ENCODE measurements at places on chromosomes 3 and 15. TPM values are rescaled to one million over a fixed set of nuclear protein-coding genes. Genes with fewer than 3 reads are reported as not detected.
A peak's percentile ranks its signal among the peaks of the same experiment; 100 is the strongest.

The ZBTB47 gene
- 19.7 TPM for total RNA-seq

The PIGZ gene
- 1.0 TPM for total RNA-seq

The PROK2 gene
- total RNA-seq = not detected

The FBXW12 gene
- 3.4 TPM for total RNA-seq

DNA sequence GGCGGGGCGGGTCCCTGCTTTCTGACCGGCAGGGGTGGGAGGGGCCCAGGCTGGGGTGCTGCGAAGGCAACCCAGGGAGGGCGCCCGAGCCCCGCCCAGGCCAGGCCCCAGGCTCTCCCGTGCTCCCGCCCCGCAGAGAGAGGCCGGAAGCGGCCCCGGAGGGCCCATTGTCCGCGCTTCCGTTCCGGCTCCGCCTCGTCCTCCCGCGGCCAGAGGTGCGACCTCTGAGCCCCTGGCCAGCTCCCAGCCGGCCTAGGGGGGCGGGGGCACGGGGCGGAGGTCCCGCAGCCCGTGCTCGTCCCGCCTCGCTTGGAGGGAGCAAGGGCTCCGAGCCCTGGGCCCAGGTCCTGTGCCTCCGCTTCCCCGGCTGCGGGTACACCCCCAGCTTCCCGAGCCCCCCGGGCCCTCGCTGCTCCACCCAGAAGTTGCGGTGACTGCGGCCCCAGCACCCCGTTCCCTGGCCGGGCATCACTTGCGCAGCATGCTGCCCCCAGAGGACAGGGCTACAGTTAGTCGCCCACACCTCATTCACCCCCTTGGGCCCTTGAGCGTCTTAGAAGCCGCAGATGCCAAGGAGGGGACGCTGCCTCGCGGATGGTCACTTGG is 20.4 kb upstream of the PLXND1 start:
- DNase-seq = peak; percentile 97
- H3K27ac ChIP-seq = peak overlapping the region; percentile 97
- H3K27me3 ChIP-seq = no peaks in the 10 kb centered on the region
- H3K4me3 ChIP-seq = peak overlapping the region; percentile 46
- peaks cover 53% of the 10 kb centered on the region for H3K4me1 ChIP-seq

DNA sequence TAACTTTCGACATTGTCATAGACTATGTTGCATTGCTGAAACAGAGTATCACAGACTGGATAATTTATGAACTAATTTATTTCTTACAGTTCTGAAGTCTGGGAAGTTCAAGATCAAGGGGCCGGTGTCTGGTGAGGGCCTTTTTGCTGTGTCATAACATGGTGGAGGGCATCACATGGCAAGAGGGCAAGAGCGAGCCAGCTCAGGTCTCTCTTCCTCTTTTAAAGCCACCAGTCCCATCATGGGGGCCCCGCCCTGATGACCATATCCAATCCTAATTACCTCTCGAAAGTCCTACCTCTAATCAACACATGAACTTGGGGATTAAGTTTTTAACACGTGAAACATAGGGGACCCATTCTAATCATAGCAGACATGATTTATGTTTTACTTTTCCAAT is 33.5 kb upstream of the DCUN1D1 start:
- no peak for DNase-seq
- no peaks in the 10 kb centered on the region for H3K4me1 ChIP-seq
- H3K27ac ChIP-seq = no peak overlapping the region
- H3K27me3 ChIP-seq = no peaks in the 10 kb centered on the region
- no peak overlapping the region for H3K4me3 ChIP-seq
- peaks cover 6% of the 10 kb centered on the region for H3K36me3 ChIP-seq

DNA sequence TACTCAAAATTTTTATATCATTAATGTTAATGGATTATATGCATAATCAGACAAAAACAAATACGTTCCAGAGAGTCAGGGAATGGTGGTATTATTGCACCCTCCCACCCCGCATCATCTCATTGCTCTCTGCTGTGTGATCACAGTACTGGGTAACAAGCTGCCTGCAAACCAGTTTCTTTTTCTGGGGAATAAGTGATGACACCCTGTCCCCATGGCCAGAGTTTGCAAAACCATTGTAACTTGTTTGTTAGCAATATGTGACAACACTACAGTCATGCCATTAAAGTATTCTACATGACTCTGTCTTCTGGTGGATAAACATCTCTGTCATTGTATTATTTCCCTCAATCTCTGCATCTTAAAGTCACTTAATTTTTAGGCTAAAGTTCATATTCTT is 39.5 kb downstream of the ZBTB38 start:
- peak overlapping the region; percentile 96 for H3K27ac ChIP-seq
- no peak overlapping the region for H3K4me3 ChIP-seq
- DNase-seq = no peak
- peaks cover 87% of the 10 kb centered on the region for H3K4me1 ChIP-seq

DNA sequence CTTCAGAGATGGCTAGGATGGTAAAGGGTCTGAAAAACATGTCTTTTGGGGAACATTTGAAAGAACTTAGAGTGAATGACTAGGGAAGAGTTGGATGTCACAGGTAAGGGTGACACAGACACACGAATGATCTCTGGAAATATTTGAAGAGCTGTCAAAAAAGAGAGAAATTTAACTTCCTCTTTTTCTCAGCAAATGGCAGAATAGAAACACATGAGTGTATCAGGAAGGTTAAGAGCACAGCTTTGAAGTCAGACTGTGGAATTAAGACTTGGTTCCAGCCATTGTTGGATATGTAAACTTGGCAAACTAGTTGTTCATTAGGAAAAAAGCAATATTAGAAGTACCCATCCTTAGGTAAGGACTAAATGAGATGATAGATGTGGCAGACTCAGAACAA is 117.7 kb downstream of the IMPG2 start:
- H3K4me3 ChIP-seq = no peak overlapping the region
- H3K27ac ChIP-seq = no peak overlapping the region
- H3K4me1 ChIP-seq = no peaks in the 10 kb centered on the region
- DNase-seq = no peak
- H3K27me3 ChIP-seq = no peaks in the 10 kb centered on the region

GRCh38 chr3:9583792-9584191 is 30.2 kb upstream of the LHFPL4 start:
- H3K4me1 ChIP-seq = no peaks in the 10 kb centered on the region
- H3K36me3 ChIP-seq = no peaks in the 10 kb centered on the region
- H3K27ac ChIP-seq = no peak overlapping the region
- DNase-seq = no peak

DNA sequence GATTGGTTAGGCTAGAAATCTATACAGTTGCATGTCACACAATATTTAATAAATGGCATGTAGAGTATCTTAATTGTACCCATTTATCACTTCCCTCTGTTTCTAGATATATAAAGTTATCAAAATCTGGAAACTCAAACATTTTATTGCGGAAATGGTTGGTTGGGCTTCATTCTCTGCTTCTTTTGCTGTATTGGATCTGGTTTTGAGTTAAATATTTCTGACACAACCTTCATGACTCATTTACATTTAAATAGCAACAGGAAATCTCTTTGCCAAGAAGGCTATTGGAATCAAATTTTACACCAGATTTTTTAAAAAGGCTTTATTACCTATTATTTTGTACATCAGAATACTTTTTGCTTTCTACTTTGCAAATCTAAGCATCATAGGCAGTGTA is 153.8 kb downstream of the EBLN2 start:
- H3K36me3 ChIP-seq = no peaks in the 10 kb centered on the region
- H3K27ac ChIP-seq = no peak overlapping the region
- no peak overlapping the region for H3K4me3 ChIP-seq

DNA sequence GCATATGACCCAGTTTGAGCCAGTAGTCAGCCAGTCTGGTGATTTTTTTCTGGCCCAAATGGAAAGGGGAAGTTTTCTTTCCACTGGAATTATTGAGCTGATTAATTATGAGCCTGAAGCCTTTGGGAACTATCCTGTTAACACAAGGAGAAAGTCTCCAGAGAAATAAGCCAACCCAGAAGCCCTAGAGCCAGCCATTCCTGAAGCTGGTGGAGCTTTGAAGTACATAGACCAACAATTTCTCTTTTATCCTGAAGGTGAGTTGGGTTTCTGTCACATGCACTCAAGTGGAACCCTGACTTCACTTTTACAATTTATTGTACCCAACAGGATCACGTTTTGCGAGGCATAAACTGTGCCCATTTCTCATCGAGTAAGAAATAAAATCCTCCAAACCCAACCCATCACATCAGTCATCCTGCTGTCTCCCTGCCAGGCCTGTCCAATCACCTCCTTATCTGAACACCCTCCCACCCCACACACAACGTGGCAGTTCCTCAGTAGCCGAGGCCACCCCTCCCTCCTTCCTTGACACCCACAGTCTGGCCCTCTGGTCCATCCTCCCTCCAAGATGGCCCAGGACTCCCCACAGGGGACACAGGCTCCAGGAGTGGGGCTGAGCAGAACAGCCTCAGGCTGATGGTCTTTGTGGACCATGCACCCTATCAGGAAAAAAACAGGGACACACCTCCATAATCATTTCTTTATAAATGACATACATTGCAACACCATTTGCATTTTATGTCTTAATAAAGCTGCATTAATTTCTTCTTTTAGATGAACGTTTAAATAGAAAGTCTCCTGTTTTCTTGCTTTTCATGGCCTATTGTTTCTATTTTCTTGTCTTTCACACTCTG is 55.7 kb upstream of the GATA2 start:
- no peaks in the 10 kb centered on the region for H3K36me3 ChIP-seq
- no peak for DNase-seq
- no peaks in the 10 kb centered on the region for H3K4me1 ChIP-seq

GRCh38 chr3:177419904-177420601 is 222.8 kb upstream of the TBL1XR1 start:
- peaks cover 12% of the 10 kb centered on the region for H3K4me1 ChIP-seq
- no peak overlapping the region for H3K4me3 ChIP-seq
- no peaks in the 10 kb centered on the region for H3K36me3 ChIP-seq

DNA sequence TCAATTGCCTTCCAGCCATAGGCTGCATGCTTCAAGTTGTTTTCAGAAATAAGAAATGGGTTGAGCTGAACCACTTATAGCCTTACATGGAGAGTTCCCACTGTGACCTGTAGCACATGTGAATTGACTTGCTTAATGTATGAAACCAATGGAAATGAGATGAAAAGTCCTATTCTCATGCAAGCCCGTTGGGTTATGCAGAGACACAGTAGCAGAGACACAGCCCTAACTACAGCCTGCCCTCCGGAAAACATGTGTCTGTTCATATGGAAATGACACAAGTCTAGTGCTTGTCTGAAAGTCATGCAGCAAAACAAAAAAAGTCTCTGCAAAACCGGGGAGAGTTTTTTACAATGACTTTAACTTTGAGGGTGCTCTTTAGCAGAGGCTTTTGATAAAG is 14.5 kb downstream of the HIGD2B start:
- H3K36me3 ChIP-seq = no peaks in the 10 kb centered on the region
- DNase-seq = no peak
- H3K4me3 ChIP-seq = no peak overlapping the region
- H3K27ac ChIP-seq = no peak overlapping the region
- no peaks in the 10 kb centered on the region for H3K27me3 ChIP-seq
- peaks cover 4% of the 10 kb centered on the region for H3K4me1 ChIP-seq

Measured in body of pancreas (tissue), 4 donors.